Activated CD4-positive, alpha-beta T cell treated with anti-CD3 and anti-CD28 coated beads, Interleukin-2, amount 10 ng/mL, durations not matched to agents 7 days and 5 days (primary cell): ENCODE measurements at places on chromosomes 3 and 15.

GRCh38 chr3:149507491-149508324, 33.2 kb downstream of the TM4SF4 start:
- DNase-seq = no peak

DNA sequence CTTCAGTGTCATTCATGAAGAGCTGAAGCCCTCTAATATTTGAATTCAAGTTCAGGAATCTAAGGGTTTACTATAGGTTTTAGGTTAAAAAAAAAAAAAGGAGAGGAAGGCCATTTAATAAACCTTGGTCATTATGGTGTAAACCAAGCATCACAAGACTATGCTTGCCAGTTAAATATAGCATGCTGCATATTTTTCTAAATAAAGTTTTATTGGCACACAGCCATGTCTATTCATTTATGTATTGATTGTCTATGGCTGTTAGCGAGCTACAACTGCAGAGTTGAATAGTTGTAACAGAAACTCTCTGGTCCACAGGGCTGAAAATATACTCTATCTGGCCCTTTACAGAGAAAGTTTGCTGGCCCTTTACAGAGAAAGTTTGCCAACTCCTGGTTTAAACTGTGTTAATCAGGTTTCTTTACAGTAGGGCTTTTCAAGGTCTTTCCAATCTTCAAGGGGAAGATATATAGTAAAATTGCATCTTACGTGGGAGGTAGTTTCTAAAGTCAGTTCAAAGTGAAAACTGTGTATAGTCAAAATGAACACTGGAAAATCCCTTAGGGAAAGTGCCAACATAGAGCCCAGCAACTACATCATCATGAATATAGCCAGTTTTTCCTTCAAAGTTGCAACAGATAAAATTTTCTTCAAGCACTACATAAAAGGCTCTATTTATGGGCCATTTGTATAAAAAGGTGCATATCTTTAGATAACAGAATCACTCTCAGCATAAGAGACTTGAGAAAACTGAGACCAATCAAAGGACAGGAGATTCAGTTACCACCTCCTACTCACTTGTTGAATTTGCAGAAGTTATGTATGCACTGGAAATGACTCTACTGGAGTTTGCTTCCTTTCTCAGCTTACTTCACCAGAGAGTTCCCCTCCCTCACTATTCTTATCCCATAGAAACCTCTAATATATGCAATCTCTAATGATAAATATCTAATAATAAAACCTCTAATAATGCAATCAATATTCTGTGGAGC, 49.7 kb upstream of the FRMD4B start:
- no peak for DNase-seq

GRCh38 chr15:35557544-35557943, 11.6 kb upstream of the DPH6 start:
- no peak for DNase-seq

GRCh38 chr3:58044691-58045483, 36.7 kb downstream of the FLNB start:
- DNase-seq = no peak

DNA sequence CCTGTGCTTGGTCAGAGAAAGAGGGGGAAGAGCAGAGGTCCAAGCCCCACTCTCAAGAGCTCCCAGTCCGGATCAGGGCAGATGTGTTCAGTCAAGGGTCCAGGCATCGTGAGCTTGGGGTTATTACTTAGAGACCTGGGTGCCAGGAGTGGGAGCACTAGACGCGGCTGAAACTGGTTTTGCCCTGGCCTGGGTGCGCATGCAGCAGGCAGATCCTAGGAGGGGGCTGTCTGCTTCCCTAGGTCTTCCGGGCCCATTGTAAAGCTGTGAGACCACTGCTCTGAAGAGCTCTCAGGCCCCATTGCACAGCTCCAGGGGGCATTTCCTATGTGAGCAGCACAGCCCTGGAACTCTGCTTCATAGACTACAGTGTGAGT, 204.9 kb upstream of the LINGO1 start:
- DNase-seq = no peak

GRCh38 chr15:89475661-89476060, 20.7 kb downstream of the RHCG start:
- no peak for DNase-seq

DNA sequence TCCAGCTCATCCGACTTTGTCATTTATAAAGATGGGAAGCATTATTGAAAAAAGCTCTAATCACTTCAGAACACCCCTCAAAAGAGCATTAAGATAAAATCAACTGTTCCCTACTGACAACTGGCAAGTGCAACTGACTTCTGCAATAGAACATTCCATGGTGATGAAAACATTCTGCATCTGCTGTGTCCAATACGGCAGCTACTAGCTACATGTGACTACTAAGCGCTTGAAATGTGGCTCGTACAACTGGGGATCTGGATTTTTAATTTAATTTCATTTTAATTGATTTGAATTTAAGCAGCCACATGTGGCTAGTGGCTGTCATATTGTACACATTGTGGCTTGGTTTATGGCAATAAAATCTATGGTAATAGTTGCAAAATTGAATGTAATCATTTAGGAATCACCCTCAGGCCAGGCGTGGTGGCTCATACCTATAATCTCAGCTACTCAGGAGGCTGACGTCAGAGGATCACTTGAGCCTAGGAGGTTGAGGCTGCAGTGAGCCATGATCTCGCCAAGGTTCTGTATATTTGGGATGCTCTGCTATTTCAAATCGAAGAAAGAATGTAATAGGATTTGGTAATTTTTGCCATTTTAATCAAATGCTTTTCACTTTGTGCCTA, 390.3 kb downstream of the GABRB3 start:
- no peak for DNase-seq

DNA sequence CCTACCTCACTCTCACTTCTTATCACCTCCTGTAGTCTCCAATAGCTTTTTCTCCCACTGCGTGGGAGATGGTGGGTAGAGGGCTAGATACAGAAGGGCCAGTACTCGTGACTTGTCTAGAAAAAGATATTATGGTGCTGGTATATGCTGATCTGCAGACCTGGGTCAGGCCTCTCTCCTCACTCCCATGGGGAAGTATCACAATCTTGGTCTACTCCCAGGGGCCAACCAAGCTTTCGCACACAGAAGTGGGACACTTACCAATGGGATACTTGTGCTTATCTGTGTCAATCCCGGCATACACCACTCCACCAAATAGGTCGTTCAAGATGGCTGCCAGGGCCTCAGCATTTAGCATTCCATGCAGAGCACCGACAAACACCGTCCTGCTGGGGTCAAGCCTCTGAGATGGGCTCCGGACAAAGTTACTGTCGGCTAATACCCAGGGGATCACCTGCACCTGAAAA, 9.0 kb upstream of the RPS17 start:
- DNase-seq = no peak

DNA sequence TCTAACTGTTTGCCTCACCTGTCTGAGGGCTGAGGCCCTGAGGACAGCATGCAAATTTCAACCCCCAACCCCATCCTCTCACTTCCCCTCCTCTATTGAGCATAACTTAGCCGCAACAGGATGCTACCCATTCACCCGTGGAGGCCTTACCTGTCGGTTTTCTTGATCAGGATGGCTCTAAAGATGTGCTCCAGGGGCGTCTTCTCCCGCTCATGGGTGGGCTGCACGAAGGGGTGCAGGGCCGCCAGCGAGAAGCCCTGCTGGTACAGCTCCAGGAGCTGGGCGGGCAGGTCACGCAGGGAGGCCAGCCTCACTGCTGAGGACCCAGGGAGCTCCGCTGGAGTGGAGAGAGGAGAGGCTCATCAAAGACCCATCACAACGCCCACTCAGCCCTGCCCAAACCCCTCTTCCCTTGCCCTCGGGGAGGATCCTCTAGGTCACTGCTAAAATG, 79.8 kb downstream of the RFTN1 start:
- no peak for DNase-seq

DNA sequence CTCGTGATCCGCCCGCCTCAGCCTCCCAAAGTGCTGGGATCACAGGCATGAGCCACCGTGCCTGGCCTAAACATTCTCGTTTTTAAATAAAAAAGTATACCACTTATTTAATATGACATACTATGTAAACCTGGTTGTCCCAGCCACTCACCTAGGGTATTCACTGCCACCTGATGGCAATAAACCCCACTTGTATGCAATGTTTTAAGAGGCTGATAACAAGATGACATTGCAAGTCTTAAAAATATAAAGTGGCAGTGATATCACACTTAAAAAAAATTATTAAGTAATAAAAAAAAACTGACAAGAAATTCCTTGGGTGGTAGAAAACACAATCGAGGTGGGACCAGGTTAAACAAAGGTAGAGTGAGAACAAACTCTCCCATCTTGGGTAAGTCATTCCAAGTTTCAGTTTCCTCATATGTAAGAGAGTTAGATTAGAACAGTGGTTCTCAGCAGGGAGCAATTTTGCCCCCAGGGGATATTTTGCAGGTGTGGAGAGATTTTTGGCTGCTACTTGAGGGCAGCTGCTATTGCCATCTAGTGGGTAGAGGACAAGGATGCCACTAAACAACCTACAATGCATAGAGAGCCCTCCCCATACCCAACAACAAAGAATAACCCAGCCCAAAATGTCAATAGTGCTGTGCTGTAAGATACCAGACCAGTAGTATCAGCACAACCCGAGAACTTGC, 14.5 kb downstream of the ARF4 start:
- peak; percentile 22 for DNase-seq

DNA sequence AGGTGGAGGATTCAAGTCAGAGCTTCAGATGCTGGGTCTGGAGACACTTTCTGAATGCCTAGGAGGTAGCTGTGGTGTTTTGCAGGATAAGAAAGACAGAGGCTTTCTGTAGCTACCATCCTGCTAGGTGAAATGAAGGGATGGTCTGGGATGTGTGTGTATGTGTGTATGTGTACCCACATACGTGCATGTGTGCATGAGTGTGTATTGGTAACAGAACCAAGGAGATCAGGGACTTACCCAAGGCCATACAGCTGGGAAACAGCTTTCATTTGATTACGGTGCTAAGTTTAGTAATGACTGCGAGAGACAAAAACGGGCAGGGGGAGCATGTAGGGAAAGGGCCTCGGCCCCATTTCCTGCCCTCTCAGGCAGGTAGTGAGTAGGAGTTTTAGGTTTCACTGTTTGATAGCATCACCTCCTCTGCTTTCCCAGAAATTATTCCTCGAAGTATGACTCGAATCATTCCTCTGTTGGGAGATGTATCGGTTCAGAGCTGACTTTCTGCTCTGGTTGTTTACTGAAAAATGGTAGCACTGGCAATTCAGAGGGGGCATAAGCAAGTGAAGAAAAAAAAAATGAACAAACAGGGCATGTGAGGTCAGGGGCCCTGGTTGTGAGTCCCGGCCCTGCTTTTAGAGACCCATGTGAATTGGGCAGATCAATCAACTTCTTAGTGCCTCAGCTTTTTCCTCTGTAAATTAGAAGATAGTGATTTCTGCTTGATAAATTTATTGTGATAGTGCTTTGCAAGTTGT, 130.7 kb downstream of the LPP start:
- DNase-seq = no peak

DNA sequence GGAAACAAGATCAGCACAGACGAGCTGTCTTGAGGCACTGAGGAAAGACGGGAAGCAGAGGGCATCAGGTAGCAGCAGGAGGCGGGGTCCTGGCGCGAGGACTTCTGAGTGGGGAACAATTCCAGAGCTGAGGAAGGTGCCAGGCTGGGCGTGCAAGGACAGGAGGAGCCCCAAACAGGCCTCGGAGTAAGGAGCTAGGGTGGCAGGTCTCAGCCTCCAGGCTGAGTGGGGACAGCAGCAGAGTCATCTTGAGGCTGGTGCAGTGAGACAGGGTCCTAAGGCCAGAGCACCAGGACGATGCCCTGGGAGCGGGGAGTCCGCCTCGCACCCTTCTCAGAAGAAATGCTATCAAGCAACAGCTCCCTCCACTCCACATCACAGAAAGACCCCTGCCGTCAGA, 78.4 kb downstream of the PCSK6 start:
- no peak for DNase-seq

DNA sequence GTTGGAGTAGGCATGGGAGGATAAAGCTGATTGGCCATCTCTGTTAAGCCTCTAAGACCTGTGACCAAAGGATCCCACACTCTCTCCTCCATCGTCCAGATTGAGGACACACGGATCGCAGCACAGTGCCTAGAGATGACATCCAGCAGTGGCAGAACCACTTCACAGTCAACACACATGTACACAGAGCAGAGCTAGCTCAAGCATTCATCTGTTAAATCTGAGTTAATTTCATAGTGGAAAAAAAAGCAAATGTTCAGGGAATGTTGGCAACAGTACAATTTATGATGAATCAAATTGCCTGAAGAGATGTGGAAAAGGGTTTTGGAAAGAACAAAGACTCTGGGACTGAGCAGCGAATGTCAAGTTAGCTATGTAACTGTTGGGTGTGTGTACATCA, 108.1 kb upstream of the PLAAT1 start:
- no peak for DNase-seq

DNA sequence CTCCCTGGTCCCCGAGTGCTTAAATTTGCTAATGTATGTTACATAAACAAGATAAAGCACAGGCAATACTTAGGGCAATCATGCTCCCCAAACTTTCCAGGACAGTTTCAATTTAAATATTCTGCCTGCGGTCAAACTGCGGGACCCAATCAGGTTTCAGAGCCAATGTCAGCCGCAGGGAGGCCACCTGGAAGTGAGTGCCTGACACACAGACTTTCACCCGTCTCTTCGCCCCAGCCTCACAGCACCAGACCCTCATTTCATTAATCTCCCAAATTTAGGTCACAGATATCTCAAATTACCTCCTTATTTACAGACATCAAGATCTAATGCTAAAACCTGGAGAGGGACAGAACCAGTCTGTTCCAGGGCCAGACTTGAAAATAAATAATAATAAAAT, 107.2 kb upstream of the ALDH1A3 start:
- no peak for DNase-seq

DNA sequence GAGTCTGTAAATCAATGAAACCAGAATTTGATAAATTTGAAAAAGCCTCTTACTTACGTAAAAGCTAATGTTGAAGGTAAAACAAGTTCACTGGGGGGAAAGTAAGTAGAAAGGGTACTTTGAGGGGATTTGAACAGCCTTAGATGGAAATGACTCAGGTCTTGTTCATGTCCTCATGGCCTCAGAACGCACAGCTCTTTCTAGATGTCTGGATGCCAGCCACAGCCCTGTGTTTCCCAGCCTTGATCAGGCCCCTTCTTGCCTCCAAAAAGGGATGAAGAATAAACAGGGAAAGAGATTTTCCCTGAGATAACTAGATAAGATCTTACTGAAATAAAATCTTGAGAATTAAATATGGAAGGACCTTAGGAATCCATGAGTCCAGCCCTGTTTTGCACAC, 237.1 kb upstream of the GOLGA6L4 start:
- DNase-seq = no peak

- DNase-seq = peak; percentile 78
Observed at GRCh38 chr15:90481023-90481422, 48.7 kb upstream of the CRTC3 start.

DNA sequence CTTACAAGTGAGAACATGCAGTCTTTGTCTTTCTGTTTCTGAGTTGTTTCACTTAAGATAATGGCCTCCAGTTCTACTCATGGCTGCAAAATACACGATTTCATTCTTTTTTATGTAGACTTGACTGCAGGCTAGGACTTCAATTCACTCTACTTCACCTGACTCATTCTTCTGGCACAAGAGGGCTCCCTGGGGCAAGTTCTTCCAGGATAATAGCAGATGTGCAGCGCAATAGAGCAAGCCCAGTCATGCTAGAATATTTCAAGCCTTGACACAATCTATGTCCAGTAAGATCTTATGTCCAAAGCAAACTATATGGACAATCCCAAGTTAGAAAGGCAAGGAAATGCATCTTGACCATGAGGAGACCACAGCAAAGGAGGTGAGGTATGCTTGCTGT, 211.7 kb upstream of the GADL1 start:
- no peak for DNase-seq

- no peak for DNase-seq
Observed at GRCh38 chr3:29267226-29267625, 13.6 kb upstream of the RBMS3 start.

GRCh38 chr3:125179143-125179883, 33.2 kb downstream of the SLC12A8 start:
- no peak for DNase-seq
